ENCODE measurements at places on chromosomes 4 and X.

- DNase-seq, result no peak
Observed at GRCh38 chr4:142563682-142564291, 282.3 kb downstream of the INPP4B start.

DNA sequence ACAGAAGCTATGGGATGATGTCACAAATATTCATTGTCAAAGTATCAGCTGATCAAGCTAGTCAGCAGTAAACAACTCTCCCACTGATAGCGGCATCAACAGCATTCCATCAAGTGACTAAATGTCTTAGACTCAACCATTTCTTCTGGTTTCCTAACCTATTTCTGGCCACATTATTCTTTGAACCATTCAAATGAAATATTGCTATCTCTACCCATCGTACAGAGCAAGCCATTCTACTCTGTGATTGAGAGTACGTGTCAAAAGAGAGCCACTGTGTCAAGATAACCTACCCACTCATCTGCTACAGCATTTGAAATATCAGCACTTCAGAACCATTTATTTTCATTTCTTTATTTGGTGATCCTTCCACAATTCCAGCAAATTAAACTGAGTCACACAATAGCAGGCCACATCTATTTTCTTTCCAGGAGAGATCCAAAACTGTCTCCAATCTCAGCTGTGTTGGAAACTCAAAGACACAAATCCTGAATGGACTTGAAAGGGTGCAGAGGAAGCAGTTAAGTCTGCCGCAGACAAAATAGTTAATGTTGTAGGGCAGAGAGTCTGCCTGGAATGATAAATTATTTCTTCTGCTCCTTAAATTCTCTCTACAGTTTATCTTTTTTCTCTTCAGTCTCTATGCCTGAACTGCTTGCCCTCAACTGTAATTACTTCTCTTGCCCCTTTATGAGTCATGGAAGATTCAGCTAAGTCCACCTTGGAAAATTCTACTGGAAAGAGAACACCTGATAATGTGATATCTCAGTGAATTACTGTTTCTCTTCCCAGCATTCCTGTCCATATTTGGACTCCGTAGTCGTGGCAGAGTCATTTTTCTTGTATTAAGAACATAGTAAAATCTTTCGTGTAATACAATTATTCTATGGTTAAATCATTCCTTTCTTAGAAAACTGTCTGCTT is 364.8 kb downstream of the PDGFC start:
- no peak for DNase-seq

DNA sequence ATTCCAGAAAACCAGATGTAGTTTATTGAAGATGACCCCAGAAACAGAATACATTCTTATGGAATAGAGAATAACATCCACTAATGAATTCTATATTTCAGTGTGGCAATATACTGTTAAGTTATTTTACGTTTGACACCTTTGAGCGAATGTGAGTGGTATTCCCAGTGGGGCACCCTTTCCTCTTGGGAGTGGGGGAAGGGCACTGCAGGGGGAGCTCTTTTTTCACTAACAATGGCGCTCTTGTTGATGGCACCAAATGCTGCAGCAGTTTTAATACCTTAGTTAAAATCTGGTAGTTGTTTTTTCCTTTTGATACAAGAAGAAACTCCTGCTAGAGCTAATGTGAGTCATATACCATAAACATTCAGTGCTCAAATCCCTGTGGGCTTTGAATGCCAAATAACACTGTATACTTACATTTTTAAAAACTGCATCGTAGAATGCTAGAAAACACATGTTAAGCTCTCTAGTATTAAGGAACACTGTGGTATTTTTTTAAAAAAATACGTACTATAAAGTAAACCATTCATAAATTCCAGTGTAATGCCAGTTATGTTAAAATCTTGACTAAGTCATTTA is 178.5 kb downstream of the DCHS2 start:
- DNase-seq, result no peak

DNA sequence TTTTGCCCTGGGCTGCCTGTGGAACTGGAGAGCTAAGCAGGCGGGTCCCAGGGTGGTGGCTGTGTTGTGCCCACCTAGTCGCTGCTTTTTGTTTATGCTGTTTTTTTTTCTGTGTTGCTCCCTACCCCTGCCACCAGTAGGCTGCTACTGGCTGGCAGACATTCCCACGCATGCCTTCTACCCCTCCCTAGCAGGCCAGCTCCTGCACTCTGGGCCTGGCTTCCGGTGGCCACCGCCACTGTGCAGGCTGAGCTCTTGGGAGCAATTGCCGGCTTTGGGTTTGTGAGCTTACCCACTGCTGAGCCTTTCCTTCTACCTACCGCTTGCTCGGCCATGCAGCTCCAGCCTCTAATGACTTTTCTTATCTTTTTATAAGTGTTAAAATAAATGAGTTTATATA is 57.6 kb downstream of the RBM46 start:
- no peak for DNase-seq

- DNase-seq, result no peak
Observed at GRCh38 chr4:130511776-130512175, 1415.8 kb downstream of the C4orf33 start.

- DNase-seq, result no peak
Observed at GRCh38 chr4:137312257-137312656, 220.0 kb downstream of the PCDH18 start.
